ENCODE measurements at places on chromosomes 4 and X.
A peak's percentile ranks its signal among the peaks of the same experiment; 100 is the strongest.

GRCh38 chr4:178941975-178942374, 1499.7 kb upstream of the AGA start:
- no peak for DNase-seq

- no peak for DNase-seq
Measured at GRCh38 chrX:107205770-107206696, at the start of the genes DNAAF6 and NUP62CL. TSS of gene DNAAF6 (plus strand) at chrX:107206611. CDS start at chrX:107212876, 6,265 bp downstream. TSS of gene NUP62CL (minus strand) at chrX:107206433. CDS start at chrX:107175146, 31,287 bp downstream.

- no peak for DNase-seq
Measured at GRCh38 chr4:94934864-94935263, 177.1 kb downstream of the BMPR1B start.

GRCh38 chr4:75916091-75916661, 13.9 kb upstream of the PPEF2 start:
- peak; percentile 80 for DNase-seq

GRCh38 chr4:21469438-21470300, 478.9 kb downstream of the KCNIP4 start:
- peak; percentile 44 for DNase-seq

GRCh38 chrX:124242131-124242530, 90.3 kb upstream of the TEX13D start:
- DNase-seq, result no peak

Data from Kasumi-1 (cell line).